ENCODE measurements at places on chromosomes 5 and 9.

- DNase-seq = no peak
These were observed 447.5 kb downstream of the IRX1 start for GRCh38 chr5:4043135-4043534.

DNA sequence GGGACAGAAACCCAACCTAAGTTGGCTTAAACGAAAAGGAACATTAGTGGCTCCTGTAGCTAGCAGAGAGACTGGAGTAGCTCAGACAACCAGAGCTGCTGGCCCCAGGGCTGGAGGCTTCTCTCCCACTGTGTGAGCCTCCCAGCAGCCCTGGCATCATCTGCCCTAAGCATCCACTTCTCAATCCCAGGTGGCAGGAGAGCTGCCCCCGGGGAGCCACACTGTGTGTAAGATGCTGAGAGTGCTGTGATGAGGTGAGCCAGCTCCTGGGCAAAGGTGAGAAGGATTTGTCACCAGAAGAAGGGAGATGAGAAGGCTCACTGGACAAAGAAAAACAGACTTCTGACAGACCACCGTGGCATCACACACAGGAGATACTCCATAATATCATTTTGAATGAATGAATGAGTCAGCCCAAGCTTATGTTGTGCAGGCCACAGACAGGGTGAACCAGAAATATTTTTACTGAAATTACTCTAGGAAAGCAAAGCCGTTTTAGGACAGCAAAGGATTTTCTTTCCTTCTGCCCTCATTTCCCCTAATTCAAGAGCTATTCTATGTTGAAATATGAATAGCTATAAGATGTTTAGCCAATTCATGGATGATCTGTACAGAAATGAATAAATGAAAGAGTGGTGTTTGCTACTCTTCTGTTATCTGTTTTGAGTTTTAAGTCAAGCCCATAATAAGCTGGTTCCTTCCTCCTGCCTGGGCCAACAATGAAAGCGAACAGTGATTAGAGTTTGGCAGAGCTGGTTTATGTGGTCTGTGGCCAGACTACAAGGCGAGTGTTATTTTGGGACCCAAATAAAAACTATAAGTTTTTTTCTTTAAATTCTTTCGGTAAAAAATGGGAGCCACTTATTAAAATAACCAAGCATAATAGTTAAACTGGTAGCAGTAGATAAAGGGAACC, 57.4 kb upstream of the ECM2 start:
- DNase-seq = no peak

DNA sequence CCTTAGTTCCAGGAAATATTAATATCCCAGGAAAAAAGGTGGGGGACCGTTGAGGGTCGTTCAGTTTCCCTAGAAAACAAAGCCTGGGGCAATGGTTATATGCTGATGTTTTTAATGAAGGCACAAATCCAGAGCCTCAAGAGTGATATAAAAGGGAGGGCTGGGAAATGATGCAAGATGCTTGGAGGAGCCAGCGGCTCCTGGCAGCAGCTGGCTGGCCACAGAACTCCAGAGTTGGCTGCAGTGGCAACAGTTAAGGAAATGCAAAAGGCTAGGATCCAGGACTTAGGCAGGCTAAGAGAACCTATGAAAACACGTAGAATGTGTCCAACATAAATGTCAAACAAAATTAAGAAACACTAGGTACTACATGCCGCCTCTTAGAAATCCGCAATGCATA, 31.0 kb upstream of the B4GALT1 start:
- DNase-seq = peak; percentile 79

- peak; percentile 82 for DNase-seq
These were observed 106.2 kb upstream of the TXNDC8 start for GRCh38 chr9:110443866-110444220.

DNA sequence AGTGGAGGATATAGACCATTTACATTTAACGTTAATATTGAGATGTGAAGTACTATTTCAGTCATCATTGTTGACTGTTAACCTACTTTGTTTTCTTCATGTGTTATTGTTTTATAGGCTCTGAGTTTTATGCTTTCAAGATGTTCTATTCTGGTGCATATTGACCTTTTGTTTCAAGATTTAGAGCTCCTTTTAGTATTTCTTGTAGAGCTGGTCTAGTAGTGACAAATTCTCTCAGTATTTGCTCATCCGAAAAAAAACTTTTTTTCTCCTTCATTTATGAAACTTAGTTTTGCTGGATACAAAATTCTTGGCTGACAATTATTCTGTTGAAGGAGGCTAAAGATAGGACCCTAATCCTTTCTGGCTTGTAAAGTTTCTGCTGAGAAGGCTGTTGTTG, 91.3 kb downstream of the INVS start:
- no peak for DNase-seq

- no peak for DNase-seq
These were observed 382.7 kb downstream of the ENC1 start for GRCh38 chr5:74257645-74258313.

GRCh38 chr5:40321514-40321913, 358.2 kb upstream of the PTGER4 start:
- DNase-seq = no peak

DNA sequence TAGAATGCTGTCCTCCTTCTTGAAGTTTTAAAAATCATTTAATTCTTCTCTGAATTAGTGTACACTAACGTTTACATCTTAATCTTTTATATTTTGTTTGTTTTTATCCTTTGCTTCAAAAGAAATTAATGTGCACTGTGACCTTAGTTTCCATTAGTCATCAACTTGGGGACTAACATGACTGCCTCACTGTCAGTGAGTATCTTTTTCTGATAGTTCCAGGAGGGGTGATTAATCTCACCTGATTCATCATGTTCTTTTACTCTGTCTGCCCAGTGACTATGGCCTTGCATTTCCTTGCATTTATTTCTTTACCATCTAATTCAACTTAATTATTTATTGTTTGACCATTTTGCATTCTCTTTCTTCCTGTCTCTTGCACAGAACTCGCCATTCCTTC, 33.4 kb upstream of the NR3C1 start:
- no peak for DNase-seq

DNA sequence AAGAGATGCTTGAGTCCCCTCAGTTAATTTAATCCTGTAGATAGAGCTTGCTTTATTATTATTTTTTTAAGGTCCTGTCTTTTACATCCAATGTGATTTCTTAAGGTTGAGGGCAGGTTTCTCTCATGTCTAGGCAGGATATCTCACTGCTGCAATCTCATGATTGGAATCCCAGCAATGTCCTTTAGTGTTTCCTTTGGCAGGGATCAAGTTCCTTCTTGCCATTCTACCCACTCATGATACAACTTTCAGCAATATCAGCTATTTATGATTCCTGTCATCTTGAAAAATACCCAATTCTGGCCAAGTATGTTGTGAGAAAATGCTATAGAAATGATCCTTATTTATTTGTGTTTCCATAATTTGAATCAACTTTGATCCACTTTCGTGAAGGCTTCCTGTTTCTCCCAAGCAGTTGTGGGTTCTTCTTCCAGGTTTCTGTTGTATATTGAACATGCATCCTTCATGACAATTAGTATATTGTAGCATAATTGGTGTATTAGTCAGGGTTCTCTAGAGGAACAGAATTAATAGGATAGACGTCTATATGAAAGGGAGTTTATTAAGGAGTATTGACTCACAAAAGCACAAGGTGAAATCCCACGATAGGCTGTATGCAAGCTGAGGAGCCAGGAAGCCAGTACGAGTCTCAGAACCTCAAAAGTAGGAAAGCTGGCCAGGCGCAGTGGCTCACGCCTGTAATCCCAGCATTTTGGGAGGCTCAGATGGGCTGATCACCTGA, 18.4 kb upstream of the VPS13A start:
- no peak for DNase-seq

DNA sequence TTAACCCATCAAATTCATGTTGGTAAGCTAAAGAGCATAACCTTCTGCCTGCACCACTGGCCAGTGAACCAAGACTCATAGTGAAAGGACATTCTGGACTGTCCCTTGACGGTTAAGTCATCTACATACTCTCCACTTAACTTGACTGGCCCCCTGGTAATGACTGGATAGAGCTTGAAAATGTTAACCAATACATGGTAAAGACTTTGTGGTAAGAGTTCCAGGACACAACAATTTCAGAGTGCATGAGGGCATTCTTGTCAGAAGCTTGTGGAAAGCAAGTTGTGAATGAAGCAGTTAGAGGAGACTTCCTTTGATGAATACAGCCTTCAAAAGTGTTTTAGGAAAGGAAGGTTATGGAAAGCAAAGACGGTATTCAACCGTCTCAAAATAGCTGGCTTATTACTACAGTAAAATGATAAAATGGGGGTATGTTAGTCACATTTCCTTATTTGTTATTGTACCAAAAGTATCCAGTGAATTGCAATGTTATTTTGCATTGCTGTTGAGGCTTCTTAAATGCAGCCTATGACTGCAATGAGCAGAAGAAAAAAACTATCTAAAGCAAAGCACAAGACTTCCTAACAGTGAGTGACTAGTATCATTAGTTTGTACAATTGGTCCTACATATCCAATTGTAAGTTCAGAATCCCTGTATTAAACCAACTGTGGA, 47.2 kb upstream of the DAB2 start:
- no peak for DNase-seq

DNA sequence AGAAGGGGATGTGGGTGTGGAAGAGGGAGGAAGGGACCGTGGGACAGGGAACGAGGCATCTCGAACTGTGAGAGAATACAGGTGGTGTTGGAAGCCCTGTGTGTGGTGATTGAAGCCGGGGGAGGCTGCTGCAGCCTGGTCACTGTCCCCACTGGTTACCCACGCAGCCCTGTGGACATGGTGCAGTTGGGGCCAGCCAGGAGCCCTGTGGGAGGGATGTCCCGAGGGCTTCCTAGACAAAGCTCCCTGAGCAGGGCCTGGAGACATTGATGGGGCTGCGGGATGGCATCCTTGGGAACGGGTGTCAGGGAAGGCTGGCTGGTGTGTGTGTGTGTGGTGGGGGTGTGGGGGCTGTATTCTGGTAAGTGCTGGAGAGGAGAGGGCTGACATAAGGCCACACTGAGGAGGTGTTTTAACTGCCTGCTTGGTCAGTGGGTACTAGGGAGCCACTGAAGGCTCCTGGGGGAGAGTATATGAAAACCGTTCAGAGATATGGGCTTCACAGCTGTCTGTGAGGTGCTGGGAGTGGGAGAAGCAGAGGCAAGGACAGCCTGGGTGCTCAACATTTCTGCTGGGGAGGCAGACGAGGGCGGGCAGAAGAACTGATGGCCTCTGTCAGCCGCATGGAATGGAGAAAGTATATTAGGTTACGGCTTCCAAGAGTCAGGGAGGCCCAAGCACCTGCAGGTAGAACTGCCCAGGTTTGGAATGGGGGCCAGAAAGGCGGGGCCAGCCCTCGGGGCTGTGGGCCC, 20.0 kb downstream of the WNK2 start:
- no peak for DNase-seq

- no peak for DNase-seq
These were observed 71.8 kb downstream of the SMARCA2 start for GRCh38 chr9:2086971-2087370.

GRCh38 chr5:79568632-79569190, 43.5 kb upstream of the TENT2 start:
- no peak for DNase-seq

DNA sequence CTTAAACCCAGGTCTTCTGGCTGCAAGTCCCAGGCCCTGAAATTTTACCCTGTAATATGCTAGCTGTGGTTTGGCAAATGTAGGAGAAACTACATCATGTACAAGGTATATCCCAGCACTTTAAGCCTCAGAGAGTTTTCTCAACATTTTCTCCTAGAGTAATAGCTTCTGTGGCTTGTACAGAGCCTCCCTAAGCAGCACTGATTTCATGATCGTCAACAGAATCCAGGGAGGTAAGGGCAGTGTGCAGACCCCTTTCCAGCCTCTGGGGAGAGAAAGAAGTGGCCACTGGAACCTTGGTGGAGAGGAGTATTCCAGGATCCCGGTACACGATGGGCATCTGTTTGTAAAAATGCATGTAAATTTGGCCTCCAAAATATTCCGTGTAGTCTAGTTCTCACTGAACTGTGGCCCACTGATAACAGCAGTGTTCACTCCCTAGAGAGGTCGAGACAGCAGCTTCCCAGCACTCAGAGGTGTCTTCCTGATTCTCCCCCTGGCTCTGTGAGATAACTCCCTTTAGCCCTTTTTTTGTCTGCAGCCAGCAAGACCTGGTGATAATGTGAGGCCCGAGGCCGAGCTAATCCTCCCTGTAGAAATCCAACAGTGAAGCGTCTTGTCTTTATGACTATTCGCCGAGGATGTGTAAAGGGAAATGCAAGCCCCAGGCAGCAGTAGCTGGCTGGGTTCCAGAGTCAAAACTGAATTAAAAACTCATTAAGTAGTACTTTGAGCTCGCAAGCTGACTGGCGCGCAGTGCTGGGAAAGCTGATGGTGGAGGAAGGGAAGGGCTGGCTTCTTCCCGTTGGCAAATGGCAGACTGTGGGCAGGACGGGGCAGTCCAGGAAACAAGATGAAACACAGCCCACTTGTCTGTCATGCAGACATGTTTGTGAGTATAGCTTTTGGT, 59.0 kb downstream of the MAP1B start:
- DNase-seq = peak; percentile 74

DNA sequence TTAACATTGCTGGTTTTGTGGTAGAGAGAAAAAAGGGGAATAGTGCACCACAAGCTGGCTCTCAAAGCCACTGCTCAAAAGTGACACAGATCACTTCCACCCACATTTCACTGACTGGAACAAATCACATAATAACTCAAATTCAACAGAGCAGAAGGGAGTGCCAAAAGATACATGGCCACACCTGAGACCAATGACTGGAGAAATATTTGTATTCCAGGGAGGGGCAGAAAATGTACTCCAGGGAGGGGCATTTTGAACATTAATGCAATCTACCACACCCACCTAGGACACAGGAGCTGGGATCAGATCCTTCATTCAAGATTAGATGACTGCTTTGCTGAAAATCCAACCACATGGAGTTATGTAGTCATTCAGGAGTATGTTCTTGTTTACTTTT, 44.8 kb upstream of the ALDOB start:
- no peak for DNase-seq

Data from stromal cell of bone marrow (primary cell).